ENCODE measurements at places on chromosomes 16 and 17. TPM values are rescaled to one million over a fixed set of nuclear protein-coding genes. Genes with fewer than 3 reads are reported as not detected.

The SLC12A3 gene
- total RNA-seq, result 0.12 TPM

DNA sequence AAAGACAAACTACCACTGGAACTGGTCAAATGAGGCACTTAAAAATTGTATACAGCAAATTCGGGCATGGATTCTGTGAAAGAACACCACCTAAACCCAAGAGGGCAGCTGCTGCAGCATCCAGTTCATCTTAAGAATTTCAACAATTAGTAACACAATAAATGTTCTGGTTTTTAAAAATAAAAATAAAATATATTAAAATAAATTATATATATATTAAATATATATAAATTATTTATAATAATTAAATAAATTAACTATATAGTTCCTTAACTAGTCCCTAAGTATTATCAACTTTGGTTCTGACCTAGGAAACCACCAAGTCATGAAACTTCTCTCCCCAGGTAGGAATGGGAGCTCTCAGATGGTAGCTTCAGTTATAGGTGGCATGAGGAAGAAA, 13.4 kb upstream of the RFFL start:
- DNase-seq, result no peak

GRCh38 chr17:27471321-27472269, 15.3 kb downstream of the KSR1 start:
- DNase-seq, result no peak

The NUPR1 gene
- total RNA-seq, result 195 TPM

DNA sequence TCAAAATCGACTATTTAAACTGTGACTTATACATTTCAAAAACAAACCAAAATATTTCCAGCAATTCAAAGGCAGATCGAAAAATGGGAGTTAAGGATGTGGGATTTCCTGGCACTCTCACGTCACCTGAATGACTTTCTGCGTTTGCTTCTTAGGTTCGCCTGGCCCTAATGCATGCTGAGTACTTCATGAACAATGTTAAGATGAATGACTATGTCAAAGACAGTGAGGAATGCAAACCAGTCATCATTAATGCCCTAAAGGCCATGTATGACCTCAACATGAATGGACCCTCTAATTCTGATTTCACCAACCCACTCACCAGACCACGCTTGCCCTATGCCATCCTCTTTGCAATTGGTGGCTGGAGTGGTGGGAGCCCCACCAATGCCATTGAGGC, 7.3 kb downstream of the KLHL10 start:
- DNase-seq, result no peak

DNA sequence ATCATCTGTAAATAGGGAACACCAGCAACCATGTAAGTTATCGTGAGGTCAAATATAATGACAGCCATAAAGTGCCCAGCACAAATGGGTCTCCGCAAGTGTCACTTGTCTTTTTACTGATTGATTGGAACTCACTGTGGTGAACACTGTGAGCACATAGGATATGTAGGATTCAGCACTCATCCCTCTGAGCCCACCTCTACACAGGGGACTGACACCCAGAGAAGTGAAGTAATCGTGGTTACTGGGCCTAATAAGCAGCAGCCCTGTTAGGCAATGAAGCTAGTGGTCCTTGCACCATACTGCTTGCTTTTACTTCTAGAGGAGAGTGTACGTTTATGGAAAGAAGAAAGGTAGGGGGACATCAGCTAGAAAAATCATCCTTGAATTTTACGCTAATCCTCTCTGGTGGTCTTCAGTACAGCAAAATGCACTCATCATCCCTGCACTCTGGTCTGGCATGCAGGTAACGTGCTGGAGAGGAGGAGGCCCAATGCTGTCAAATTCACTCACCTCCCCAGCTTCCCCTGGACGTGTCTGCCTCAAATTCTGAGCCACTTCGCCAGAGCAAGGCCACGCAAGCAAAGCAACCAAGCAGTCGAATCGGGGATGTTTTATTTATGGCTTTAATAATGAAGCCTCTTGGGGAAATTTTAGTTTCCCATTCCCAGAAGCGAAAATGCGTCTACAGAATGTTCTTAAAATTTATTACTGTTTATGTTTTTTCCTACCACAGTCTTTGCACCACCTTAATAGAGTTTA, 74.7 kb downstream of the YPEL2 start:
- no peak for DNase-seq

GRCh38 chr16:5505091-5505887, 407.7 kb upstream of the EEF2KMT start:
- no peak for DNase-seq

The IL34 gene
- total RNA-seq, result 1.2 TPM

- DNase-seq, result no peak
These were observed 19.9 kb upstream of the TRAP1 start for GRCh38 chr16:3737181-3737580.

DNA sequence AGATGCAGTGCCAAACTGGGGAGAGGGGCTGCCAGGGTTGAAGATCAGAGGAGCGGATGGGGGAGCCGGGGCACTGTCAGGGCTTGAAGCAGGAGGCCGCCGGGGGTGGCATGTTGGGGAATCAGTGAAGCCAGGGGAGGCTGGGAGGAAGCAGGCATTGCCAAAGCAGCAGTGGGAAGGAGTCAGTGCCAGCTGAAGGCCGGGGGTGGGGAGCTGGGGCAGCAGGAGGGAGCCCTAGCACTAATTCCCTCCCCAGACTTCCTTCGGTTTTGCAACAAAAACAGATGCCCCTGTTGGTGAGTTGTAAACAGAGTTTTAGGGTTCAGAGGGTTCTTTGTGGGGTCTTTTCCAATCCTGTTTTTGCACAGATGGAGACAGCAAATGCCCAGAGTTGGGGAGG, 10.9 kb upstream of the TAC4 start:
- DNase-seq, result no peak

DNA sequence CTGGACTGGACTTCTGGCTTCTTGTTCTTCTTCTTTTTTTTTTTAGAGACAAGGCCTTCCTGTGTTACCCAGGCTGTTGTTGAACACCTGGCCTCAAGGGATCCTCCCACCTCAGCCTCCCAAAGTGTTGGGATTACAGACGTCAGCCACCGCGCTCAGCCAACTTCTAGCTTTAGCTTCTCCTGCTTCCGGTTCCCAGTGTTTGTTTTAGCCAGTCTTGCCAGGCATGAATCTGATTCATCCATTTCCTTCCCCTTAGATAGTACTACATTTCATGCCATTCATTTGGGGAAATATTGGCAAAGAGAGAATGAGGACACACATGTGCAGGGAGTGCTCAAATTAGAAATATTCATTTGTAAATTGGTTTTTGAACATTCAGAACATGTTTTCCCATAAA, 12.1 kb upstream of the NDUFAB1 start:
- no peak for DNase-seq

DNA sequence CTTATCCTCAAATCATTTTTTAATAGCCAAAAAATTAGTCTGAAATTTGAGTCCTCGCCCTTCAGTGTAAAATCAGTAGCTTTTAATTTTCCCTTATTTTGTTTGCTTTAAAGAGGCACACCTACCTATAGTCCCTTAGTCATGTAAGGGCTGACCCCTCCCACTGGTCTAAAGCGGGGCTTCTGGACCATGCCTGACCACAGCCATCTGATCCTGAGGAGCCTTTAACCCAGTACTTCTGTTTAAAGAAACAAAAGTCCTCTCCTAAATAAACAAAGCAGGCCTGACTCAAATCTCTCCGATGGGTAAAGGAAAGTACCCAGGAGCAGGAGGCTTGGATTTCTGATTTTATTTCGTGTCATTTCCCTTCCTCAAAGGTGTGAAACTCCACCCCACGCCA, 92.0 kb upstream of the CCL2 start:
- no peak for DNase-seq

DNA sequence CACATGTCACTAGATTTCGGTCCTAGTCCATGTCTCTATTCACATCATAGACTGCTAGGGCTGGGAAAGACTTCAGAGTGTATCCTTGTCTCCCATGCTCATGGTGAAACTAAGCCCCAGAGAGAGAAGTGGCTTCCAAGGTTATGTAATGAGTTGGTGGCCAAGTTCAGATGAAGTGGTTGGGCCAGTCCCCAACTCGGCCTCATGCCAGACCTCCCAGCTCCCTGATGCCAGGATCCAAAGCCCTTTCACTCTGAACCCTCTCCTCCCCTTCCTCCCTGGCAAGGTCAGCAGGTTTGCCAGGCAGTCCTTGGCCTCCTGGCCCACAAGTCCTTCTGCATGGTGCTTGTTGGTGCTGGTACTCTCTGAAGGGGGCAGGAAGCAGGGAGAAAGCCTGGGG, 189.7 kb downstream of the AXIN2 start:
- DNase-seq, result no peak

DNA sequence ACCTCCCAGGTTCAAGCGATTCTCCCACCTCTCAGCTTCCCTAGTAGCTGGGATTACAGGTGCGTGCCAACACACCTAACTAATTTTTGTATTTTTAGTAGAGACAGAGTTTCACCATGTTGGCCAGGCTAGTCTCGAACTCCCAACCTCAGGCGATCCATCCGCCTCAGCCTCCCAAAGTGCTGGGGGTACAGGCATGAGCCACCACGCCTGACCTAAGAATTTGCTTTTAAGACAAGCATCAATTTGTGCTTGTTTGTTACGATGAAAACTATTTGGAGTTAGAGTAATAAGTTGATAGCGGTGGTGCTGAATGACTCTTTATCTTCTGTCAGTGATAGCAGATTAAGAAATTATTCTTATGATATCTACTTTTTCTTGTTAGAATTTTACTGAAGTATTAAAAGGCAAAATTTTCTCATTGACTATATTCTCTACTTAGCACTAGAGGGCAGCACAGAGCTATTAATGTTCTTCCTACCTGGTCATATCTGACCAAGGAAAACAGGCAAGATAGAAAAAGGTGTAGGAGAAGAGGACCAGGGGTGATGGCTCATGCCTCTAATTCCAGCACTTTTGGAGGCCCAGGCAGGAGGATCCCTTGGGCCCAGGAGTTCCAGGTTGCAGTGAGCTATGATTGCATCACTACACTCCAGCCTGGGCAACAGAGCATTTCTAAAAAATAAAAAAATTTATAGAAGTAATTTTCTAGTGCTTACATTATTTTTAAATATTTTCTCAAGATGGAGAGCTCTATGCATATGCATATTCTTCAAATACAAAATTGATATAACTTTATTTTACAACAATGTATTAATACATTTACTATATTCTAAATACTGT, 24.5 kb downstream of the STXBP4 start:
- DNase-seq, result no peak

GRCh38 chr16:67277294-67277998, 1.9 kb upstream of the PLEKHG4 start:
- peak; percentile 26 for DNase-seq

DNA sequence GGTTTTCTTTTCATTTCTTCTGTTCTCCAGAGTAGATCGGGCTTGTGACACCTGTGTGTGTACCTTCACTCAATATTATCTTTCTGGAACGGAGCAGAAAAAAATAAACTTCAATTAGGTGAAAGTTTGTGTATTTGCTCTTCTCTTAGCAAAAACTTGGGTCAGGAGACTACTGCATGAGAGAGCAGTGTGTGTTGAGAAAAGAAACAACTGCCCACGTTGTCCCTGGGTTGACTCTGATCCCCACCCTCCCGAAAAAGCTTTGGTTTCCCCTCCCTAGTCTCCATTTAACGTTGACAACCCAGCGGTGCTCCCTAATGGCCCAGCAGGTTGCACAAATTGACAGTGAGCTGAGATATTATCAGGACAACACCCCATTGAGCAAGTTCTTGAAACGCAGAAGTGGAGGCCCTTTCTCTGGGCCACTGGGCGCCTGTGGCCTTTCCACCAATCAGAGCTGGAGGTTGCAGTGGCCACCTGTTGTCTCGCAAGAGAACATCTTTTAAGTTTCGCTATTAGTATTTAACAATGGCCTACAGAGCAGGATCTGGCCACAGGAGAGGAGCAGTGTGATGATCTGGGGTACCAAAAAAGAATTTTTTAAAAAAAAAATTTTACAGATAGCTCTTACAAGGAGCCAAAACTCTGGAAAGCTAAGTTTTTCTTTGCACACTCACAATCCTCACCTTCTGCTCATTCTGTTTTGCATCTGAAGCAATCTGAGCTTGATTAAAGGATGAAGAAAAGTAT, 1.5 kb upstream of the TOX3 start:
- DNase-seq, result no peak

DNA sequence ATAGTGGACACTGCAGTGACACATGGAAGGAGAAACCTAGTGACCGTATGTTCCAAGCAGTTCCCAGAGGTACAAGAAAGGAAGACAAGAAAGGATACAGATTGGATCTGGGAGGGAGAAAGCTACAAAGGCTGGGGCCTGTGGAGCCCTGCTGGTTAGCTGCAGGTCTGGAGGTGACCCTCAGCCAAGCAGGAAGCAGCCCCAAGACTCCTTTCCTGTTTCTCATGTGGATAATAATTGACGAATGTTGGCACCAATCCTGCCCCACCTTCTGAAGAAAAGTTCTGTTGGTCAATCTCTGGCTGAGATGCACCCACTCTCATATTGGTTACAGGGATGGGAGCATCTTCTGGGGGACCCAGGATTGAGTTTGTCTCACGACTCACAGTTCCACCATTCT, 99.8 kb downstream of the SHISA6 start:
- DNase-seq, result no peak

All from pancreas (tissue), 10 donors.